ENCODE measurements at places on chromosomes 12 and 14. TPM values are rescaled to one million over a fixed set of nuclear protein-coding genes. Genes with fewer than 3 reads are reported as not detected.

Gene ASCL1
- polyA plus RNA-seq = 0.28 TPM

Gene SMIM41
- polyA plus RNA-seq = not detected

Gene SERPINA10
- not detected for polyA plus RNA-seq

Gene STYX
- 3.5 TPM for polyA plus RNA-seq

Gene KLRC3
- polyA plus RNA-seq = not detected

Gene KRT80
- 14.9 TPM for polyA plus RNA-seq

Gene CPNE6
- polyA plus RNA-seq = not detected

Gene KRT79
- not detected for polyA plus RNA-seq

Gene CABP1
- 0.21 TPM for polyA plus RNA-seq

Gene BCL2L2
- polyA plus RNA-seq = 49.4 TPM

Gene SPSB2
- polyA plus RNA-seq = 19.6 TPM

Measured in SK-N-SH (cell line).